ENCODE measurements at places on chromosomes 13 and 19. TPM values are rescaled to one million over a fixed set of nuclear protein-coding genes. Genes with fewer than 3 reads are reported as not detected.
A peak's percentile ranks its signal among the peaks of the same experiment; 100 is the strongest.

DNA sequence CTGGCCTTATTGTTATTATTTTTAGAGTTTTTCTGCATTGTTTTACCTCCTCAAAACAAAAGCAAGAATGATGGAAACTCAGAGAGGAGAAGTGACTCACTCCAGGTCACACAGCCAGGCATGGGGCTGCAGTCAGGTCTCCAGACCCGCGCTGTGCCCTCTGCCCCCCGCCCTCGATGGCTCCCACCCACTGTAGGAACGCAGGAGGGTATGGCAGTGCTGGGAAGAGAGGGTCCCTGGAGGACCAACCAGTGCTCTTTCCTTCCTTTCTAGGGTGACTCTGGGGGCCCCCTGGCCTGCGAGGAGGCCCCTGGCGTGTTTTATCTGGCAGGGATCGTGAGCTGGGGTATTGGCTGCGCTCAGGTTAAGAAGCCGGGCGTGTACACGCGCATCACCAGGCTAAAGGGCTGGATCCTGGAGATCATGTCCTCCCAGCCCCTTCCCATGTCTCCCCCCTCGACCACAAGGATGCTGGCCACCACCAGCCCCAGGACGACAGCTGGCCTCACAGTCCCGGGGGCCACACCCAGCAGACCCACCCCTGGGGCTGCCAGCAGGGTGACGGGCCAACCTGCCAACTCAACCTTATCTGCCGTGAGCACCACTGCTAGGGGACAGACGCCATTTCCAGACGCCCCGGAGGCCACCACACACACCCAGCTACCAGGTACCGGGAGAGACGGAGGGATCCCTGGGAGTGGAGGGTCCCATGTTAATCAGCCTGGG, 5.6 kb downstream of the TIMM13 start:
- H3K36me3 ChIP-seq, result no peaks in the 10 kb centered on the region
- H3K27ac ChIP-seq, result no peak overlapping the region
- no peak overlapping the region for H3K4me3 ChIP-seq
- peaks cover 24% of the 10 kb centered on the region for H3K4me1 ChIP-seq

Gene CEACAM1
- total RNA-seq, result 3.0 TPM

DNA sequence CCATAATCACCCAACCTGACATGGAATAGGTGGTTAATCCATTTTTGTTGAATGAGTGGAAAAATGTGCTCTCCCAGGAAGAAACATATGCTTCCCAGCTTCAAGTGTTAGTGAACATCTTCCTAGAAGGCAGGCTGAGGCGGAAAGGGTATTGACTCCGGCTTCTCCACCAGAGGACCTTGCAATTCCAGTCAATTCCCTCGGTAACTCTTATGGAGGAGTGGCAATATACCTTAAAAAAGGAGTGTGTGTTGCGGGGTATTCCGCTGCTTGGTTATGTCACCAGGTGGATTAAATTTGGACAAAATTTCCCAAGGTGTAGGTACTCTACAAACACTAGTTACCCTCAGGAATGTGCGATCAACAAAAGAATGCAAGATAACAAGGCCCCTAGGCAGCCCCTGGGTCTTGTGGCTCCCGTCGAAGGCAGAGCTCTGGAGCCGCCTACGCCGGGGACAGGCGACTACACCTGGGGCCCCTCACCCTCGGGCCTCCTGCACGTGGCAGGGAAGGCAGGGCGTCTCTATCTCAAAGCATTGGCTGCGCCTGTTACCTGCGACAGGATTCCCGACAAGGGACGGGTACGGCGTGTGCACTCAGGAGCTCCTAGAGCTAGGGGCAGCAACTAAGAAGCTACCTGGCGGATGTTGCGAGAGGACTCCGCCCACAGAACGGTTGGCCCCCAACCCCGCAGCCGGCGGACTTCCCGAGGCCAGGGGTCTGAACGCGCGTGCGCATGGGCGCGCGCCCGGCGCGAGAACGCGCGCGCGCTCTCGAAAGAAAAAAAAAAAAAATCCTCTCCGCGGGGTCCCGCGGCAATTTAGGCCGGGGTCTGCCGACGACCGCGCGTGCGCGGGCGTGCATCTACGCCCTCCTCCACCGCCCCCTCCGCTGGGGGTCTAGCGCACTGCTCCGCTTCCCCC, at the start of gene WDR87:
Gene WDR87 (minus strand): TSS at position 649 of the 923 bp plus-strand sequence. CDS start 8,355 bp downstream, outside the sequence.
- H3K27me3 ChIP-seq, result no peaks in the 10 kb centered on the region
- H3K36me3 ChIP-seq, result no peaks in the 10 kb centered on the region
- DNase-seq, result no peak
- H3K27ac ChIP-seq, result no peak within 1 kb of the TSS
- peaks cover 5% of the 10 kb centered on the region for H3K4me1 ChIP-seq
- peak within 1 kb of the TSS; percentile 92 for H3K4me3 ChIP-seq

DNA sequence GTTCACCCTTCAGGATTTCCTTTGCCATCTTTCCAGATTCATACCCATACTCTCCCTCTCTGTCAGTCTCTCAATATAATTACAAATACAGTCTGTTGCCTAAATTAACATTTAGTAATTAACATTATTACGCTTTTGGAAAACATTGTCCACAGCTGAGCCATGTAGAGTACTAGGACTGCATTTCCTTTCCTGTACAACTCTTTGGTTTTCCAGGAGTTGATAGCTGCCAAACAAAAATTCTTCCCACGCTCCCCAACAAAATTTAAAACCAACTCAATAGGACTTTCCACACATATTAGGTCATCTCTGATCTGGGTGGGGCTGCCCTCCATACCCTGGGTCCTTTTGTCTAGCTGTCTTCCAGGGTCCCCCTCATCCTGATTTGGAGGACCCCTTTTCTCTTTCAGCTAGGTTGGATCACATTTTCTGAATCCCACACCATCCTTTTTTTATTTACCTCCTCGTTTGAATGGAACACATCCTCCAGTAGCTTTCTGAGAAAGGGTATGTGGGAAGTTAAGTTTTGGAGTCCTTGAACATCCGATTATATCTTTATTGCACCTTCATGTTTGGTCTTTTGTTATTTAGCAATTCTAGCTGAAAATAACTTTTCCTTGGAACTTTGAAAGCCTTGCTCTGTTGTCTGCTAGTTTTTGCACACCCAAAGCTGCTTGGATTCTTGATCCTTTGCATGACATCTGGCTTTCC, 17.7 kb downstream of the ONECUT3 start:
- H3K36me3 ChIP-seq, result no peaks in the 10 kb centered on the region
- no peaks in the 10 kb centered on the region for H3K4me1 ChIP-seq
- H3K4me3 ChIP-seq, result no peak overlapping the region
- no peak overlapping the region for H3K27ac ChIP-seq

Gene YIF1B
- total RNA-seq, result 37.2 TPM

- no peaks in the 10 kb centered on the region for H3K36me3 ChIP-seq
- peak overlapping the region; percentile 83 for H3K4me3 ChIP-seq
- H3K27ac ChIP-seq, result peak overlapping the region; percentile 43
- H3K4me1 ChIP-seq, result no peaks in the 10 kb centered on the region
These were observed 104.4 kb downstream of the TM9SF2 start for GRCh38 chr13:99605420-99606323.

DNA sequence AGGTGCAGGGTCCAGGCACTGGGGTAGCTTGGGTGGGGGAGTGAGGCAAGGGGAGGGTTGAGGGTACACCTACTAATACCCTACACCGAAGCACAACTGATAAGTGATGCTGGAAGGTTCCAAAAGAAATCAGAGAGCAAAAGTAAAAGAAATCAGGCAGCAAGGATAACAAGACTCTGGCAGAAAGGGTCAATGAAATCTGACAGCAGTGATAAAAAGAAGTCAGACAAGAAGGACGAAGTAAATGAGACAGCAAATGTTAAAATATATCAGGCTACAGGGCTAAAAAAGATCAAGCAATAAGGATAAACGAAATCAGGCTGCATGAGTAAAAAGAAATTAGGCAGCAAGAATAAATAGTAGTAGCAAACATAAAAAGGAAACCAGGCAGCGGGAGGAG, 4.7 kb downstream of the LRFN3 start:
- peaks cover 12% of the 10 kb centered on the region for H3K4me1 ChIP-seq
- H3K27me3 ChIP-seq, result no peaks in the 10 kb centered on the region

Gene PMIS2
- not detected for total RNA-seq

- no peak overlapping the region for H3K27ac ChIP-seq
- no peaks in the 10 kb centered on the region for H3K27me3 ChIP-seq
- no peak overlapping the region for H3K4me3 ChIP-seq
- no peaks in the 10 kb centered on the region for H3K4me1 ChIP-seq
- H3K36me3 ChIP-seq, result no peaks in the 10 kb centered on the region
These were observed 122.3 kb downstream of the PCCA start for GRCh38 chr13:100211016-100211710.

- H3K27ac ChIP-seq, result no peak overlapping the region
- no peaks in the 10 kb centered on the region for H3K4me1 ChIP-seq
- H3K27me3 ChIP-seq, result no peaks in the 10 kb centered on the region
- no peak for DNase-seq
- H3K4me3 ChIP-seq, result no peak overlapping the region
- no peaks in the 10 kb centered on the region for H3K36me3 ChIP-seq
These were observed 126.3 kb downstream of the UQCRFS1 start for GRCh38 chr19:29086646-29087045.
